Memory B cell (primary cell): ENCODE measurements at places on chromosomes 16 and 17.
A peak's percentile ranks its signal among the peaks of the same experiment; 100 is the strongest.

- peak; percentile 75 for DNase-seq
These were observed 21.8 kb downstream of the KATNB1 start for GRCh38 chr16:57757326-57757786.

DNA sequence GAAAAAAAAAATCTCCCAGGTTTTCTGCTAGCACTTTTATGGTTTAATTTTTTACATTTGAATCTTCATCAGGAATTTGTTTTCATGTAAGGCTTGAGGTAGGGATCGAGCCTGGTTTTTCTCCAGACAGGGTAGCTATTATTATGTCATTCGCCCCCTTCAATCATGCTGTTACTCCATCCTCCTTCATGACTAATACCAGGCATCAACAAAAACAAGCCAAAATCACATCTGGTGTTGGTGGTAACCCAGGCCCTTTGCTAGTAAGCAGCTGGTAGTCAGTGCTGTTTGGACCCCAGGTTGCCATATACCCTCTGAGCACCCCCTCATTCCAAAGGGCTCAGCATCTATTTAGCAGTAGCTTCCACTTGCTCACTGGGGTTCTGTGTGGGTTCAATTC lies 29.5 kb downstream of the DRC3 start:
- DNase-seq, result no peak

DNA sequence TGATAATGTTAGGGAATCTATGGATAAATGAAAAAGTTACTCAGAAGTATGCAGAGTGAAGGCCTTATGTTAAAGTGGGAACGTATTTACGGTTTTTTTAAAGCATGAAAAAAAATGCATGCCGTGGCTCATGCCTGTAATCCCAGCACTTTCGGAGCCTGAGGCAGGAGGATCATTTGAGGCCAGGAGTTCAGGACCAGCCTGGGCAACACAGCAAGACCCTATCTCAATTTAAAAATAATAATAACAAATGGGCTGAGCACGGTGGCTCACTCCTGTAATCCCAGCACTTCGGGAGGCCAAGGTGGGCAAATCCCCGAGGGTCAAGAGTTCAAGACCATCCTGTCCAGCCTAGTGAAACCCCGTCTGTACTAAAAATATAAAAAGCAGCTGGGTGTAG lies 6.0 kb downstream of the POLR2A start:
- no peak for DNase-seq

GRCh38 chr17:49494986-49495841 lies at the start of gene NGFR:
NGFR (plus strand) TSS chr17:49495293; CDS start chr17:49495418, 125 bp downstream.
- peak; percentile 28 for DNase-seq

GRCh38 chr17:80526116-80526910 lies 18.3 kb upstream of the RPTOR start:
- no peak for DNase-seq

DNA sequence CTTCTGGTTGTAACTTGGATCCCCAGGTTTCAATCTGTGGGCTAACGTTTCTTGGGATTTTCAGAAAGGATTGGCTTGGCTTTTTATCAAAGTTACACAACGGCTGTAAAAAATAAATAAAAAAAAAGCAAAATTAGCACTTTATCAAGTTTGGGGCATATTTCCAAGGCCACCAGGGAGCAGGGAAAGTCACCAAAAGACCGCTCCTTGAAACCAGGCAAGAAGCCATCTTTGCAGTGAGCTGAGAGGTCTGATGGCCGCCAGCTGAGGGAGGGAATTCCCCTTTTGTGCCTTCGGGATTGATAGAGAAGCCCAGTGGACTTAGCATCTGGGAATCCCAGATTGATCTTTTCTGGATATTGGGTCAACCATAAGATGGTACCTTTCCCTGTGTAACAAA lies 192.2 kb downstream of the WWOX start:
- no peak for DNase-seq

DNA sequence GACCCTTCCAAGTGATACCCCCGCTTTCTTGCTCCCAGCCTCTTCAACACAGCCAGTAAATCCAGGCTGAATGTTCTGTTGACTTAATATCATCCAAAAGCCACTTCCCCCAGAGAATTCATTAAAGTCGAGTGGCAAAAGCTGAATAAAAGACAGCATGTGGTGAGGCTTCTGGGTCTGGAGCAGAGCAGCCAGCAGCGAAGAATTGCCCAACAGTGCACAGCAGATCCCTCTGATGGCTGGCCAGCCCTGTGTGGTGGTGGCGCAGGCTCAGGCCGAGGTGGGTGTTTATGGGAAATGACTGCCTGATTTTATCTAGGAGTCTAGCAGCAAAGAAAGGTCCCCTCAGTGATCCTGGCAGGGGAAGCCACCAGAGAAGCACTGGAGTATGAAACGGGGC lies 30.3 kb upstream of the RCVRN start:
- no peak for DNase-seq

DNA sequence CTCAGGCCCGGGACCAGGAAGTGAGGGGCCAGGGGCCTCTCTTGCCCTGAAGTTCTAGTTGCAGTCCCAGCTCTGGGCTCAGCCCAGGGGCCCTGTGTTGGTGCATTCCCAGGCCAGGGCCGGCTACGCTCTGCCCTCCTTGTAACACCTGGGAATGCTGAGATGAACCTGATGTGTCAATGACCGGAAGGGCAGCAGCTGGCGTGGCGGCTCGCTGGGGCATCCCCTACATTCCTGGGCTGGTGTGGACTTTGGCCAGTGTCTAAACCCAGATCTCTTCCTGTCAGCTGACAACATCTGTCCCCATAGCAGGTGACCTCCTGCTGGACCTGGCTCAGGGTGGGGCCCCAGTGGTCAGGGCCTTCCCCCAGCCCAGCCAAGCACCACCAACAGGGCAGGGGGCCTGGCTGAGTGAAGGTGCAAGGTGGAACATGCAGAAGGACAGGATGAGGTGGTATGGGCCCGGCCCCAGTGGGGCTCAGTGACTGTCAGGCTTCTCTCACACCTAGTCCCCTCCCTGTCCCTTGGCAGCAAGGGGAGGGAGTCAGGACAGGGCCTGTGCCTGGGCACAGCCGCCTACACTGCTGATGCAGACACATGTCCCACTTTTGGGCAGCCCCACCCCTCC lies 15.9 kb downstream of the FAM83G start:
- DNase-seq, result no peak

DNA sequence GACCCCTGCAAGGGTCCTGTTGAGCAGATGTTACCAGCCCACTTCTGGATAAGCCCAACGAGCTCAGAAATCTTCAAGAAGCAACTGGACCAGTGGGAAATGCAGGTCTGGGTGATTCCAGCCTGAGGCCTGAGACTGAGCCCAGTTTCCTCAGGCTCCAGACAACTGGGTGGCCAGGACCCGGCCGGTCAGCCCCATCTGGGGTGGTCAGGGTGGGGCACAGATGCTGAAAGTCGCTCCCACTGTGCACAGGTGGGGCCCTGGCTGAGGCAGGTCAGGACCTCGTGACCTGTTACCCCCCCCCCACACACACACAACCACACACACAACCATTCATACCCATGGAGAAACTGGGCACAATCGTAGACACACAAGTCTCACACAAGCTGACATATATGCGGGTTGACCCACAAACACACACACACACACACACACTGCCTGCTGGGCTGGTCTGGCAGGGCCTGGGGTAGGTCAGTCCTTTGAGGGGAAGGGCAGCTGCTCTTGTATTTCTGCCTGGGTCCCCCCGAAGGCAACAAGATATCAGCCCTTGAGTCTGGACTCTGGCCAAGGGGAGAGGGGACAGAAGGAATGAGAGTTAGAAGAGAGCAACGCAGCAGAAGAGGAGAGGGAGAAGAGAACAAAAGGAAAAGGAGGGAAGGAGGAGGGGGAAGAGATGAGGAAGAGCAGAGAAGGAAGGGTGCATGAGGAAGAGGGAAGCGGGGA lies 99.0 kb upstream of the CDH5 start:
- no peak for DNase-seq

GRCh38 chr16:4272114-4272956 lies 488 bp downstream of the TFAP4 start:
- no peak for DNase-seq

DNA sequence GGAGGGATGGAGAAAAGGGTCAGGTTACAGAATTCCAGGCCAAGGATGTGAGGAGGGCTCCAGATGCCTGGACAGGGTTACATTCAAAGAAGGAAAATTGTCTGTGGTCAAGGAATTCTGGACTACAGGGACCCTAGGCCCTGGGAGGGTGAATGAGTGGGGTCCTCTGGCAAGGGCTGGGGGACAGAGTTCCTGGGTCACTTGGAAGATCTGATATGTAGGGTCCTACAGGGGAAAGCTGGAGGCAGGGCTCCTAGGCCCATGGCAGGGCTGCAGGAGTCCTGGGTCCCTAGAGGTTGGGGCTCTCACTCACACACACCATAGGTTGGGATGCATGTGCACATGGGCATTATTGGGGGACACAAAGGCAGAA lies 46.3 kb upstream of the ACSM2B start:
- no peak for DNase-seq

DNA sequence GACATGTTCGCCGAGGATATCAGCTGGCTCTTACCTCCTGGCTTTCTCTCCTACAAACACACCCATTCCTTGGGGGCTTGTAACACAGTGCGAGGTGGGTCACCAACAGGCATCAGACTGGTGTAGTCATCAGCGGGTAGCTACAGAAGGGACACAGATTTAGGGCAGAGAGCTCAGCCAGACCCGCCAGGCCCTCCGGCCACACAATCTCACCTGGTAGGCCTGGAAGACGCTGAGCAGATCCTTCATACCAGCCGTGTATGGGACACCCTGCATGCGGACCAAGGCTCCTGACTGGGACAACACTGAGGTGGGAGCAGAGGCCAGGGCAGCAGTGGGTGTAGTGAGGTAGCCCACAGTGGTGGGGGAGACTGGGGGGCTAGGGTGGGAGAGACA lies 5.8 kb downstream of the ESRP2 start:
- DNase-seq, result no peak

GRCh38 chr16:26665166-26665939 lies 401.4 kb upstream of the C16orf82 start:
- no peak for DNase-seq

GRCh38 chr16:79758615-79759346 lies 158.2 kb upstream of the MAF start:
- DNase-seq, result no peak

- DNase-seq, result no peak
These were observed 42.0 kb upstream of the PVALEF start for GRCh38 chr17:81123052-81124048.

DNA sequence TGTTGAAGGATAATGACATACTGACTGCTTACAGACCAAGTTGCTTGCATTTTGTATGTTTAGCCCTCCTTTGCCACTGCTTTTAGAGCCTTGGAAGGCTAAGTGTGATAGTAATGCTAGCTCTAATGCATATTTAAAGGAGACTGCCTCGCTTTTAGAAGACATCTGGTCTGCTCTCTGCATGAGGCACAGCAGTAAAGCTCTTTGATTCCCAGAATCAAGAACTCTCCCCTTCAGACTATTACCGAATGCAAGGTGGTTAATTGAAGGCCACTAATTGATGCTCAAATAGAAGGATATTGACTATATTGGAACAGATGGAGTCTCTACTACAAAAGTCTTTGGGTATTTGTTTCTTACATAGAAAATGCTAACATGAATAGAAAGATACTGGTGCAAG lies 19.1 kb downstream of the CAPNS2 start:
- DNase-seq, result no peak

- DNase-seq, result no peak
These were observed 11.3 kb upstream of the USP7 start for GRCh38 chr16:8975039-8975438.

DNA sequence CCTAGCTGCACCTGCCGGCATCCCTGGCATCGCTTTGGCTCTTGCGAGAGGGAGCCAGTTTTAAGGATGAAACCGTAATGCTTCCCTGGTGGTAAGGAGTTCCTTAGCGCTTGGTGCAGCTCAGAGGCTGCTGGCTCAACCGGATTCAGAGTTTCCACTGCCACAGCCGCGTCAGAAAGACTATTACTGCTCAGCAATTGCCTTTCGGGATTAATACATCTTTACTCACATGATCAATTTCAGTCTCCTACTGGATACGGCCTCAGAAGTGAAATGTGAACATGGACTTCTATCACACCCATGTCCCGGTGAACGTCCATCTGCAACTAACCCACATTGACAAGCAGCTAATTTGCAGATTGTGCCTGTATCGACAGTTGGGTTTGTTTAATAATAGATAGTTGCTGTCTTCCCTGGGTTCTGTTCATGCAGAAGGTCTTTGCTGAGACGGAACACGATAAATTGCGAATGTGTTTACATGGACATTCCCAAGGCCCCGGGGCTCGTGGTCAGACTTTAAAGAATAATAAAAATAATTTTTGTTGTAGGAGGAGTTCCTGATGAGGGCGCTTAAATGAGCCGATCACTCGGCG lies 175.4 kb downstream of the ENGASE start:
- no peak for DNase-seq

- DNase-seq, result no peak
These were observed 27.5 kb downstream of the ASPA start for GRCh38 chr17:3503285-3503684.

DNA sequence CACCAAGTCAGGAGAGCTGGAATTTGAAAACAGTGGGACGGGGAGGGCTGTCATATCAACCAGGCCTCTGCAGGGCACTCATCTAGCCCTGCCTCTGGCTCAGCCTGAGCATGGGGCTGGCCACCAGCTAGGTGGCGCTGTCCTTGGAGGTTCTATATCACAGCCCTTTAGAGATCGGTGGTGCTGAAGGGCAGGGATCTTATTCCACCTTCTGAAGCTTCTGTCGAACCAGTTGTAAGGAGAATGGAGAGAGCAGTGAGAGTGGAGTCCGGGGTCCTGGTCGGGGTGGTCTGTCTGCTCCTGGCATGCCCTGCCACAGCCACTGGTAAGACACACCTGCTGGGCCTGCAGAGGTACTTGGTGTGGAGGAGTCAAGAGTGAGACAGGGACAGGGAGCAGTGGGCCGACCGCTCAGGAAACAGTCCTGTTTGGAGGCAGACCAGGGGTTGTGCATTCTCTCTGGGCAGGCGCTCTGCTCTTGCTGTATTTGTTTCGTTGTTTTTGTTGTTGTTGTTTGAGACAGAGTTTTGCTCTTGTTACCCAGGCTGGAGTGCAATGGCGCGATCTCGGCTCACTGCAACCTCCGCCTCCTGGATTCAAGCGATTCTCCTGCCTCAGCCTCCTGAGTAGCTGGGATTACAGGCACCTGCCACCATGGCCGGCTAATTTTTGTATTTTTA lies at the start of gene CES3:
Gene CES3 (plus strand): TSS at position 202 of the 680 bp plus-strand sequence. CDS start 42 bp downstream, at position 244.
- DNase-seq, result peak; percentile 27

- DNase-seq, result no peak
These were observed 341 bp downstream of the SLC7A6OS start for GRCh38 chr16:68310437-68310773.

DNA sequence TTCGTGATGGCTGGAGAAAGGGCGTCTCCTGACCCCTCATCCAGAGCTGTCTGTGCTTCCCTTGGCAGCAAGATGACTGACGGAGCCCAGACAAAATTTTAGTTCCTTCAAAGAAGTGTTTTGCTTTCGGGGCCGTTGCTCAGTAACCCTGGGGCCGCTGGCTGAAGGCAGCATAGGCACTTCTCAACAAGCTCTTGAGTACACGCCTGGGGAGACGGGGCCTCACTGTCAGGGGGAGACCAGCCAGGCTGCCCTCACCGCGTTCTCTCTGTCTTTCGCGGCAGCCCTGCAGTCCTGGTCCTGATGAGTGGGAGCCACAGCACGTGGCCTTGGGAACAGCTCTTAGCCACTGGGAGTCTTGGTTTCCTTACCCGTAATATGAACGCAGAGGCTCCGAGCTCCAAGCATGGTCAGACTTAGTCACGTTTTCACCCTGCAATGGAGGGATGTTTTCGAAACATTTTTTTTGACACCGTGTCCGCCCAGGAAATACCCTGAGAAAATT lies 86.0 kb downstream of the IRF8 start:
- no peak for DNase-seq
